Glutamatergic neuron (in vitro differentiated cells): ENCODE measurements at places on chromosomes 6 and 20. TPM values are rescaled to one million over a fixed set of nuclear protein-coding genes. Genes with fewer than 3 reads are reported as not detected.

GRCh38 chr6:37438930-37439329, 5.9 kb downstream of the CMTR1 start:
- DNase-seq = no peak
- H3K27ac ChIP-seq = no peak overlapping the region
- no peaks in the 10 kb centered on the region for H3K36me3 ChIP-seq
- no peak overlapping the region for H3K4me3 ChIP-seq

GRCh38 chr6:170135461-170135820, 155.4 kb downstream of the DLL1 start:
- H3K4me3 ChIP-seq = no peak overlapping the region
- peaks cover 6% of the 10 kb centered on the region for H3K27me3 ChIP-seq
- no peaks in the 10 kb centered on the region for H3K4me1 ChIP-seq
- DNase-seq = no peak
- no peak overlapping the region for H3K27ac ChIP-seq

GRCh38 chr20:50930976-50931305, 296 bp downstream of the ADNP start:
- H3K27ac ChIP-seq = peak overlapping the region; percentile 78
- peaks cover 22% of the 10 kb centered on the region for H3K4me1 ChIP-seq
- H3K27me3 ChIP-seq = peaks cover 9% of the 10 kb centered on the region
- DNase-seq = no peak
- no peaks in the 10 kb centered on the region for H3K36me3 ChIP-seq

- DNase-seq = no peak
- no peaks in the 10 kb centered on the region for H3K27me3 ChIP-seq
- H3K4me3 ChIP-seq = no peak overlapping the region
- peaks cover 3% of the 10 kb centered on the region for H3K36me3 ChIP-seq
Observed at GRCh38 chr6:14814016-14814415, 431.9 kb upstream of the JARID2 start.

The LPIN3 gene
- total RNA-seq = 5.9 TPM

The TMEM244 gene
- total RNA-seq = not detected
